Spleen (tissue), 13 donors: ENCODE measurements at places on chromosomes 7 and 10.
A peak's percentile ranks its signal among the peaks of the same experiment; 100 is the strongest.

DNA sequence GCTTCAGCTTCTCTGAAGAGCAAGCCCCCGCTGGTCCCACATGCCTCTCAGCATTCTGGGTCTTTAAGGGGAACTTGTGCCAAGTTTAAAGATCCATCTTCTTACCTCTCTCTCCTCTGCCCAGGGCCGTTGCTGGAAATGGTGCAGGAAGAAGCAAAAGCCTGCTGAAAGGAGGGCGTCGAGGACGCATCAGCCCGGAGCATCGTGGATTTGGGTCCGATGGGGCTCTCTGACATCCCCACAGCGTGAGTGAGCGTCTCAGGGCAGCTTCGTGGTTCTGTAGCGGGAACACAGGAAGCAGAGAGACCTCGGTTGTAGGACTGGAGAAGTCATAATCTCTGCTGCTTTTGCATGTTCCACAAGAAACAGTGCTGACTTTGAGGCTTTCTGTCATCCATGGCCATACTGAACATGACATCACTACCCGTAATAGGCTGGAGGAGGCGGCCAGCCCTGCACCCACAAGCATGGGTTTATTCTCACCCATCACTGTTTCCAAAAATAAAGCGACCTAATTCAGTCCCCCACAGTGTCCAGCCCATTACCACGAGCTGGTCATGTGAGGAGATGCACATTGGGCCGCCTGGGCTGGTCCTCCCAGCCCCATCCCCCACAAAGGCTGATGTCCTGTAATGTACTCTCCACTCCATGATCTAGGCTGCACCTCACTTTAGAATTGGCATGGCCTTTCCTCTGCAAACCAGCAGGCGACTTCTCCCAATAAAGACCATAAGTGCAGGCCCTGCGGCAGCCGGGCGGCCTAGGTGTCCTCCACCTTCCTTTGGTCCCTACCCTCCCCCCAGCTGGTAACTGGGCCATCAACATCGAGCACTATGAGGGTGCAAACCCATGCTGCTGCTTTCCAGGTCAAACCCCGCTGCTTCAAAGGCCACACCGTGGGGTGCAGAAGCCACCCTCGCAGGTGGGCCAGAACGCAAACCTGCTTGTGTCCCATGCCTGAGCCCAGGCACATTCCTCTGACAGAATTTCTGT lies 276.9 kb downstream of the TNS3 start:
- no peak for DNase-seq

DNA sequence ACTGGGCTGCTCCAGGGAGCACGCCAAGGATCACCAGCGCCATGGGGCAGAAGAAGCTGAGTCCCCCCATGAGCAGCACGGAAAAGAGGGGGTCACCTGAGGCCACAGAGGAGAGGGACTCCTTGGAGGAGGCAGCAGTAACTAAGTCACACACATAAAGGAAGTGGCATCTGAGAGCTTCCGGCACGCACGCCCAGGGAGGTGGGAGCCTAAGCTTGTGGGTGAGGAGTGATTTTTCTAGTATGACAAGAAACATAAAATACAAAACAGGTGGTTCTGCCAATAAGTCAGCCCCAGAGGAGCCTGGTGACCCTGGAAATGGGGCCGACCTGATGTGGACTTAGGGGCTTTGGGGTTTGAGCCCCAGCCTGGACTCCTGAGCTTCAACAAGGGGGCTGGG lies 60.8 kb downstream of the CARD11 start:
- peak; percentile 90 for DNase-seq

DNA sequence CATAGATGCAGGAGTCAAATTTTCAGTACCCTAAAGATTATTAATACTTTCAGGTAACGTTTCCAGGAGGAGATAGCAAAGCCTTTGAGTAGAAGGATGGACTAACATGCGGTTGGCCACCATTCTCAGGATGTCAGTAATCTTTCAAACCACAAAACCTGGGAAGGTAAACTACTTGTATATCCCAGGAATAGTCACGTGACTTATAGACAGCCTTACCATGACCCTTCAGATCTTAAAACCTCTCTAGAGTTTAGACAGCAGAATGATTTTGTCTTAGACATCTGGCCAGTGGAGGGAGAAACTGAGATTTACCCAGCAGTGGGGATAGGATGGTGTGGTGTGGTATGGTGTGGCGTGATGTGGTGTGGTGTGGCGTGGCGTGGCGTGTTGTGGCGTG lies 447.8 kb upstream of the GALNT17 start:
- DNase-seq, result no peak

- peak; percentile 42 for DNase-seq
Measured at GRCh38 chr10:130745821-130746220, 565.7 kb downstream of the TCERG1L start.

DNA sequence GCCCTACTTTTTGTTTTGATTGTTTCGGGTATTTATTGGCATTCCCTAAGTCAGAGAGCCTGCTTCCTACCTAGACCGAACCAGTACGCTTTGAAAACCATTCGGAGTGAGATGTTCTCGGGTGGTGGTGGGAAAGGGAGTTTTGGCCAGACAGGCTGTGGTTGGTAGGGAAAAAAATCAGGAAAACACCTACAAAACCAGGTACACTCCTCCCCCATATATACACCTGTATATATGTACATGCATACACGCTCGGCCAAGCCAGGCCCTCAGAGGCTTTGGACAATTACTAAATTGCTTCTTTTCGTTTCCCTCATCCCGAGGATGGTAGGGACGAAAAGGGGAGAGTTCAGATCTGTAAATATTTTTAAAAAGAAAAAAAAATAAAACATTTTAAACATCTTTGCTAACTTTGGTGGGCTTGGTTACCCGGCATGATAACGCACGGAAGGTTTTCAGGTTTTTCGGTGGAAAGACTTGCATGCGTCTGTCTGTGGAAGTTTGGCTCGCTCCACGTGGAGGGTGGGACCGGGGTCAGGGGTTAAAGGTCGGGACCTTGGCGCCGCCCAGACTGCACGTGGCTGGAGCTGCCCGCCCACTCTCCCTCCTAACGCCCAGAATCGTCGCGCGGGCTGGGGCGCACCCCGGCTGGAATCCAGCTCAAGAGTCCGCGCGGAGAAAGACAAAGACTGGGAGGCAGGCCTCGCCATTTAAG lies 2.5 kb downstream of the HMX2 start:
- no peak for DNase-seq

DNA sequence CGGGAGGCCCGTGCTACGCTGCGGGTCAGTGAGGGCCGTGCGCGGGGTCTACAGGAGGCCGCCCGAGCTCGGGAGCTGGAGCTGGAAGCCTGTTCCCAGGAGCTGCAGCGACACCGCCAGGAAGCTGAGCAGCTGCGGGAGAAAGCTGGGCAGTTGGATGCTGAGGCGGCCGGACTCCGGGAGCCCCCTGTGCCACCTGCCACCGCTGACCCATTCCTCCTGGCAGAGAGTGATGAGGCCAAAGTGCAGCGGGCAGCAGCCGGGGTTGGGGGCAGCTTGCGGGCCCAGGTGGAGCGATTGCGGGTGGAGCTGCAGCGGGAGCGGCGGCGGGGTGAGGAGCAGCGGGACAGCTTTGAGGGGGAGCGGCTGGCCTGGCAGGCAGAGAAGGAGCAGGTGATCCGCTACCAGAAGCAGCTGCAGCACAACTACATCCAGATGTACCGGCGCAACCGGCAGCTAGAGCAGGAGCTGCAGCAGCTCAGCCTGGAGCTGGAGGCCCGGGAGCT lies 7.0 kb downstream of the LZTS2 start:
- peak; percentile 75 for DNase-seq

DNA sequence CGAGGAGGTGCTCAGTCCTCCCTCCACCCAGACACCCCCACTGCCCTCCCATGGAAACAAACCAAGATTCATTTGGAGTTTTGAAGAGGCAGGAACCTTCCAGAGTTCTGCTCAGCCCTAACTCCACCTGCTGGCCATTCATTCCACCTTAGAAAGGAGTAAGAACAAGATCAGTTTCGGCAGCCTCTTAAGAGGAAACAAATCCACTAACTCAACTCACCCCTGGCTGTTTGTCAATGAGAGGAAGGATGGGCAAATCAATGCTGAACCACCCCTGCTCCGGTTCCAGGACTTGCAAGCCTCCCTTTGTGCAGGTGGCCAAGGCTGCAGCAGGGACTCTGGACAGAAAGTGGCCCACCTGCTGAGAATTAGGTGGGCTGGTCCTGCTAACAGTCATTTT lies 26.2 kb downstream of the CCDC3 start:
- no peak for DNase-seq

- DNase-seq, result no peak
Measured at GRCh38 chr10:95445223-95445836, 115.8 kb downstream of the SORBS1 start.

- no peak for DNase-seq
Measured at GRCh38 chr10:98667081-98667480, 220.3 kb upstream of the HPS1 start.

- DNase-seq, result peak; percentile 54
Measured at GRCh38 chr10:131431978-131432690, 120.6 kb upstream of the TCERG1L start.

- no peak for DNase-seq
Measured at GRCh38 chr10:43892062-43892770, 243.5 kb upstream of the ZNF32 start.

DNA sequence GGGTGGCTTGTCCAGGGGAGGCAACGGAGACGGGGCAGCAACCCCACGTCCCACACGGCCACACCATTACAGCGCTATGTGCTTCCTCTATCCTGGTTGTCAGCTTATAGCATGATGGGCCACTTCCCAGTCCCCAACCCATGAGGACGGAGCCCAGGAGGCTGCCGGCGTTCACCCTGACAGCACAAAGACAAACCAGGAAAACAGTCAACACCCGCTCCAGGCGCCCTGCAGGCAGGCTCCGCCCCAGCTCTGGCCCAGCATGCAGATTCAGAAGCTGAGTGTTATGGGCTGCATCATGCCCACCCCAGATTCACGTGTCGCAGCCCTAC lies 14.8 kb downstream of the WDR86 start:
- DNase-seq, result peak; percentile 72

DNA sequence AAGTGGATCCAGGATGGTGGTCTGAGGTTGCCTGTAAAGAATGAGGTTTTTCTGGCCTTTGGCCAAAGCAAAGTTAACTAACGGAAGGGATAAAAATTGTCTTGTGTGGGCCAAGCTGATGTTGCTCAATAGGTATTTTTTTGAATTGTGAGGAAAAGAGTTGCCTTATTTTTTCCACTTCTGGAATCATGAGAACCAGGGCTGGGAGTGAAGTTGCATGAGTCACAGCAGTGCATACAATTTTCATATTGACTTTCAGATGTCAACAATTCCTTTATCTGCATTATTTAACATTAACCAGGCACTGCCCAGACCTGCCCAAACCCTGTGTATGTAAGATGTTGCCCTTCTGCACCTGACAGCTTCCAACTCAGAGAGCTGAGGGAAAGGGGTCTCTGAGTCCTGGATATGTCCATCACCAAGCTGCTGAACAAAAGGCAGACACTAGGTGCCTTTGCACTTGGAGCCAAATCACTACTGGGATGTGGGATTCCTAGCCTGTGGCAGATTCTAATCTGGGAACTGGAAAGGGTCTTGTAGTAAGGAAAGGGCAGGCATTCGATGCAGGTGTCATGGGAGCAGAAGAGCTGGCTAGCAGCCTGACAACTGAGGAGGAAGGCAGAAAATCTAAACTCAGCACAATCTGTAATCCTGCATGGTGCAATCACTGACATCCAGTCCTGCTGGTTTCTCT lies 52.3 kb upstream of the SLC35B4 start:
- no peak for DNase-seq

GRCh38 chr10:4066581-4067390 lies 281.8 kb upstream of the KLF6 start:
- DNase-seq, result no peak

GRCh38 chr7:81960026-81960425 lies 190.2 kb upstream of the HGF start:
- no peak for DNase-seq

- DNase-seq, result no peak
Measured at GRCh38 chr10:60388709-60389301, 870 bp downstream of the ANK3 start.

DNA sequence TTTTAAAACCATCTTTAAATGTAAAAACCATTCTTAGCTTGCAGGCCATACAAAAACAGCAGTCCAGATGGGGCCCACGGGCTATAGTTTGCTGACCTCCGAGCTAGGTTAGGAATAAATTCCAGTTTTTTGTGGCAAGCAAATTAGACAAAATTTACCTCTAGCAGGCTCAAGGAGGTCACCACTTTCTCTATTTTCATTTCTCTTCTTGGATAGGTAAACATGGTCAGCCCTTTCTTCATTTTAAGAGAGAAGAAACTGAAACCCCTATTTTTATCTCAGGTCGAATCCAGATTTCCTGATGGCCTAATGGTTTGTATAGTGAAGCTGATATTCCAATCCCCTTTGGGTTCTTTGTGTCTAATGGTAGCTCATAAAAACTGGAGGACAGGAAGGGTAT lies 10.7 kb downstream of the IKZF5 start:
- DNase-seq, result no peak

GRCh38 chr7:11436316-11436715 lies 395.7 kb downstream of the THSD7A start:
- DNase-seq, result no peak

DNA sequence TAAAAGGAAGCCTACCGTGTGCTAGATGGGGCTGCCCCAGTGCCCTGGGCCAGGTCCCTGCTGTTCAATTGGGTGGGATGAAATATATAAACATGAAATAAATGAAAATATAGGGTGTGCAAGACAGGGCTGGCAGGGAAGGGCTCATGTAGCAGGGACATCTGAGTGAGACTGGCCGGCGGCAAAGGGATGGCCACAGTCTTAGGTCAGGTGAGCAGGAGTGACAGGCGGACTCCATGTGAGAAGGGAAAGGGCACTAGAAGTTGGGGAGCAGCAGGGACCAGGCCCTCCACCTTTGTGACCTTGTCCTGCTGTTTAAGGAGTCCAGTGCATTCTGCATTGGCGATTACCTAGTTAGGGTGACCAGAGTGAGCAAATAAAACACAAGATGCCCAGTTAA lies 207.6 kb upstream of the ZNF32 start:
- peak; percentile 40 for DNase-seq

DNA sequence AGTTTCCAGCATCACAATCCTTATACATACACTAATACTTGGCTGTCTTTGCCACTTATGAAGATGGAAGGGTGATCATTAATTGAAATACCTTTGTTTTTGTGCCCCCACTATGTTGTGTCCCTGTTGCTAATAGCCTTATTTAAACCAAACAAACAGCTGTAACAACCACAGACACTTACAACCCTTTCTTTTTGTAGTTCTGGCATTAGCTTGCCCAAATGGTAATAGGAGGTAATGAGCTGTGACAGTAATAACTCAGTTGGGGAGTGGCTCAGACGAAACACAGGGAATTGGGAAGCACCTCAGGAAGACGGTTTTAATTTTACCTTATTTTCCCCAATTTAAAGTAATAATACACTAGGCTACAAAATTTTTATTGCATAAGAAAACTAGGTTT lies 83.4 kb downstream of the MDFIC start:
- DNase-seq, result no peak

- no peak for DNase-seq
Measured at GRCh38 chr7:23462846-23463245, 7.4 kb downstream of the IGF2BP3 start.

- no peak for DNase-seq
Measured at GRCh38 chr7:82230811-82231581, 212.6 kb downstream of the CACNA2D1 start.

DNA sequence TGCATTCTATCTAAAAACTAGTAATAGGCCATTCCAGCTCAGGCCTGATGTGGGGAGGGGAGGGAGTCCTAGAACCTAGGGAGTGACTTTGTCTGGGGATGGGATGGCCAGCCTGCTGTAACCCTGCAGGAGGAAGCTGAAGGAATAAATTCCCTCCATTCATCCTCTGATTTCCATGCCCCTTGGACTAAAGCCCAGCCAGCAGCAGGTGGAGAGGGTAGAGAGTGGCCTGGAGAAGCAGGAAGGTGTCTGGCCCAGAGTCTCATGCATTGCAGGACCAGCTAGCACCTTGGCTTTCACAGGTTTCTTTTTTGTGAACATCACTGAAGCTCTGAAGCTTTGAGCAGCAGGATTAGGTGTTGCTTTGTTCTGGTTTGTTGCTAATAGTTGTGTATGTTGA lies 32.8 kb upstream of the CDH23 start:
- peak; percentile 28 for DNase-seq
